ENCODE measurements at places on chromosomes 3 and 15. TPM values are rescaled to one million over a fixed set of nuclear protein-coding genes. Genes with fewer than 3 reads are reported as not detected.

- DNase-seq: peak; percentile 46
These were observed 17.9 kb upstream of the CDCP1 start for GRCh38 chr3:45164056-45164455.

GRCh38 chr3:60633644-60634043 lies 617.6 kb downstream of the FHIT start:
- DNase-seq: peak; percentile 53

The FAM81A gene
- 0.60 TPM for polyA plus RNA-seq

- DNase-seq: no peak
These were observed 1.3 kb downstream of the RHCG start for GRCh38 chr15:89494941-89495637.

GRCh38 chr3:131608741-131609140 lies 106.0 kb upstream of the MRPL3 start:
- DNase-seq: no peak

GRCh38 chr15:94631608-94632007 lies 400.2 kb downstream of the MCTP2 start:
- no peak for DNase-seq

GRCh38 chr3:50508821-50509220 lies 5.4 kb upstream of the CACNA2D2 start:
- no peak for DNase-seq

The CTDSPL gene
- polyA plus RNA-seq: 4.3 TPM

The SERPINI2 gene
- polyA plus RNA-seq: not detected

The ZIC4 gene
- 0.13 TPM for polyA plus RNA-seq

The FBXL22 gene
- polyA plus RNA-seq: 0.66 TPM

The GREM1 gene
- polyA plus RNA-seq: 3.4 TPM

The ZIC1 gene
- polyA plus RNA-seq: 2.3 TPM

GRCh38 chr15:68488966-68489365 lies 57.0 kb upstream of the ITGA11 start:
- no peak for DNase-seq

DNA sequence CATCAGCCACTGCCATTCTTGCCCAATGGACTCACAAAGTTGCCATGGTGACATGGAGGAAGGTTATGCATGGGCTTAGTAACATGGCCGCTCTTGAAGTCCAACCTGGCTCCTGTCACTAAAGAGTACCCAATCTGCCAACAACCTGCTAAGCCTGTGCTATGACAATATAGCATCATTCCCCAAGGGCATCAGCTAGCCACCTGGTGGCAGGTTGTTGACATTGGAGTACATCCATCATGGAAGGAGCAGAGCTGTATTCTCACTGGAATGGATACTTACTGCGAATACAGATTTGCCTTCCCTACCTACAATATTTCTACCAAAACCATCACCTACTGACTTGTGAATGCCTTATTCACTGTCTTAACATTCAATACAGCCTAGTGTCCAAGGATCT lies 138.9 kb upstream of the RORA start:
- DNase-seq: no peak

The PIERCE2 gene
- 6.1 TPM for polyA plus RNA-seq

DNA sequence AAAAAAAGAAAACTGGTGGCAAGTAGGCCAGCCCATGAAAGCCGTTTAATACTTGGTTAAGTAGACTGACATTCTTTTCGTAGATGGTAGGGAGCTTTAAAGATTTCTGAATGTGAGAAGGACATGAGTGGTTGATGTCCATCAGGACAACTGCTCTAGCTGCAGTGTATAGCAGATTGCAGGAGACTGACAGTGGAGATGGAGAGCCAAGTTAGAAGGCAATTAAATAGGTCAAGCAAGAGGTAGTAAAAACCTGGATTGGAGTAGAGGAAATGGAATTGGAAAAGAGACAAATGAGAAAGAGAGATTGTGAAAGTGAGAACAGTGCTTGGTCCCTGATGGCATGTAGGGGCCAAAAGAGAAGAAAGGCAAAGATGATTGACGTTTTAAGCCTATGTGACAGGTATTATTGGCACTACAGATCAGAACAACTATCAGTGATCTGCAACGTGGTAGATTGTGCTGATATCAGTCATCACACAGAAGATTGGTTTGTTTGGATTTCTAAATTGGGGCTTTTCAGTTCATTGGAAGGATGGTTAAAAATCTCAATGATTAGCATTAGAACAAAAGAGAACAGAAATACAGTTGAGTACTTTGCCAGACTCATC lies 74.0 kb downstream of the CNTN4 start:
- no peak for DNase-seq

The RPLP1 gene
- 2,265 TPM for polyA plus RNA-seq

The CILP gene
- polyA plus RNA-seq: 13.0 TPM

DNA sequence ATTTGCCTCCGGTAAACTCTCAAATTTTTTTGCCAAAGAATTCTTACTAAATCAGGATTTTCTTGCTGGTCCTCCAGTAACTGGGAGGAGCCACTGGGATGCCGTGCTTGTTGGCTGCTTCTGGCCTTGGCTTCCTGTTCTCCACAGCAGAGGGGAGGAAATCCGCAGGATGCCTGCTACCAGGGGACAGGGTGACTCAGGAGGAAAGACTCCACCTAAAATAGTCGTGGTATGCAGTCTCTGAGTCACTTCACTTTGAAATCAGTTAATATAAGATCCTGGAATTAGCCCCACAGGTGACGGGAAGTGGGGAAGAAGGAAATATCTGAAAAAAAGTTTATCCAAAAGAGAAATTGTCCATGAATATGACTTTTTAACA lies 6.5 kb upstream of the TM4SF18 start:
- peak; percentile 85 for DNase-seq

- peak; percentile 79 for DNase-seq
These were observed 12.4 kb upstream of the CACNA2D2 start for GRCh38 chr3:50515565-50516439.

The PARP9 gene
- polyA plus RNA-seq: 6.5 TPM

DNA sequence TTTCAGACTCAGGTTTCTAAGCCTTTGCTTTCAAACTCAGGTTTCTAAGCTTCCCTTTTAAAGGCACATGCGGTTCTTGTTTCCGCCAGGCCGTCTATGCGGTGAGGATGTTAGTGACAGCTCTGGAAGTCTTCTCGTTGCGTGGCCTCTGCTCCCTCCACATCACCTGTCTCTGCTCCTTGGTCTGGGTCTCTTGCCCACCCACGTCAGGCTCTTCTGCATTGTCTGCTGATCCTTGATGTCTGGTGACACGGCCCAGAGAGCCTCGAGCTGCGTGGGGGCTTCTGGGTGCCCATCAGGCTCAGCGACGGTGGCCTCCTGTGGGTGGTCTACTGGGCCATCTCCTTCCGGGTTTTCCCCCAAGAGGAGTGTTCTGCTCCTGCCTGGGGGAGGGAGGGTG lies 30.5 kb downstream of the KLF13 start:
- no peak for DNase-seq

DNA sequence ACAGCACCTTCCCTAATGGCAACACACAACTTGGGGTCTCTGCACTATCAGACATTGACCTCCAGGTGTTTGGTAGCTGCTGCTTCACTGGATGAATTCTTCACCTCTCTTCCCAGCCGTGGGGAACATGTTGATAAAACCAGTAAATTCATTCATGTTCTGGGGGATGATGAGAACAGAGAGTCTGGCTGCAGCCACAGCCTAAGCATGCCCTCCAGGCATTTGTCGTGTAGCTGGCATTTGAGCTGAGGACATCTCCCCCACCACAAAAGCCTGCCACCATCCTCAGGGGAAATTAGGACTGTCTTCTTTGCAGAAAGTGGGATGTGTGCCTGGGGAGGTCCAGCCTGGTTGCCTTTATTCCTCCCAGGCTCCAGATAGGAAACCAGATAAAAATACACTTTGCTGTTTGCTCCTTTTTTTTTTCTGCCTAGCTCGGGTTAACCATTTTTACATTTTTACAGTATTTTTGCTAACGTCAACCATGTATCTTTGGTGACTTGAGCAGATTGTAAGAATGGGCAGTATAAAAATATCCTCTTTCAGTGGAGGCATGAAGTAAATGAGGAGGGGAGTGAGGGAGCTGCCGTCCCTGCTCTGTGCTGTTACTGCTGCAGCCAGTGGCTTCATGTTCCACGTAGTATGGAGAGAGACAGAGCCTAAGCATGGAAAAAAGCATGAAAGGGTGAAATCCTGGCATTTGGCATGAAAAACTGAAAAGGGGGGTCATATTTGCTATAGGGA lies 444.0 kb downstream of the EPHB1 start:
- no peak for DNase-seq

- DNase-seq: peak; percentile 81
These were observed at the start of gene RIOX2 for GRCh38 chr3:97971679-97972567. TSS of gene RIOX2 (minus strand) at chr3:97972431. CDS start at chr3:97967593, 4,838 bp downstream.

DNA sequence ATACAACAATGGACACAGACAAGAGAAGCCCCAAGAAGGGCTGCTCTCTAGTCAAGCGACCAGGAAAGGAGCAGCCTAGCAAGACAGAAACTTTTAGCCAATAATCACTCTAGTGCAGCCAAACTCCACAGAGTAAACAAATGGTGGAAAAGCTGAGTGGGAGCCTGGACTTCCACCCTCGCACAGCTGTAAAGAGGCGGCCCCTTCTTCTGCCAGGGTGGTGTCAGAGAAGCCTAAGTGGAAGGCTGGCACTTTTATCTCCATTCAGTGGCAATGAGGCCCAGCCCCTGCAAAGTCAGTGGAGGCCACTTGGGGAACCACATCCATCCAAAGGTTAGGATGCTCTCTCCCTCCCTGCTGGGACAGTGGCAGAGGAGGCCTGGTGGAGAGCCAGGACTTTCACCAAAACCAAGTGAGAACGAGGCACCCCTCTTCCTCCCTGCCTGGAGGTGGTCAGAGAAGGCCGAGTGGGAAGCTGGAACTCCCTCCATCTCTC lies 15.5 kb upstream of the TICRR start:
- no peak for DNase-seq

DNA sequence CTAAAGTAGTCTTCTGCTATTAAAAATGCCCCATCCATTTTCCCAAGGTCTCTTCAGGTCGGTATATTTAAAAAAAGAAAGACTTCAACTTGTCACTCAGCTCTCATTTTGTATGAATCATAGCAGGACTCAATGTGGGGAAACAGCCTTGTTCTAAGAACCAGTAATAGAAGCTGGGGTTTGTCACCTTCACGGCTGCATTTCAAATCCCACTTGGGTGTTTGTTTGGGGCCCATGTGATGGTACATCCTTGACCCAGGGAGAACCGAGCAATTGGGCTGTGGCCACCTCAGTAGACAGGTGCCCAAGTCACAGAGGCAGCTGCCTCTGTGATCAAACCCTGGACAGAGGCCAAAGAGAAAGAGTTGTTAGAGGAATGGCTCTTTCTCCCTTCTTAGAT lies 70.3 kb upstream of the ARL8B start:
- DNase-seq: peak; percentile 76

DNA sequence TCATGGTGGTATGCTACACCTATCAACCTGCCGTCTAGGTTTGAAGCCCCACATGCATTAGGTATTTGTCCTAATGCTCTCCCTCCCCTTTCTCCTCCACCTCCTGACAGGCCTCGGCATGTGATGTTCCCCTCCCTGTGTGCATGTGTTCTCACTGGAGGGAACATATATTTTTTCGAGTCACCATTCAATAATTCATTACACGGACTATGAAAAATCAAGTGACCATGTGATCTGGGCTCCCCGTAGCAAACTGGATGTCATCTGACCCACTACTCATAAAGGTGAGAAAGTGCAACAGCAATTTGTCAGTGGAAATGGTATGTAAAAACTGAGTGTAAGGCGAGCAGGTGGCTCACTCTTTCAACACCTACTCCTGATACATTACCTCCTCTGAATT lies 224.3 kb upstream of the RASGRP1 start:
- DNase-seq: no peak

The KNL1 gene
- 0.18 TPM for polyA plus RNA-seq

- DNase-seq: peak; percentile 31
These were observed 1.0 kb downstream of the CPNE9 start for GRCh38 chr3:9704347-9705322.

GRCh38 chr3:90010341-90010740 lies 902.9 kb downstream of the EPHA3 start:
- DNase-seq: no peak

The SH2D7 gene
- not detected for polyA plus RNA-seq

DNA sequence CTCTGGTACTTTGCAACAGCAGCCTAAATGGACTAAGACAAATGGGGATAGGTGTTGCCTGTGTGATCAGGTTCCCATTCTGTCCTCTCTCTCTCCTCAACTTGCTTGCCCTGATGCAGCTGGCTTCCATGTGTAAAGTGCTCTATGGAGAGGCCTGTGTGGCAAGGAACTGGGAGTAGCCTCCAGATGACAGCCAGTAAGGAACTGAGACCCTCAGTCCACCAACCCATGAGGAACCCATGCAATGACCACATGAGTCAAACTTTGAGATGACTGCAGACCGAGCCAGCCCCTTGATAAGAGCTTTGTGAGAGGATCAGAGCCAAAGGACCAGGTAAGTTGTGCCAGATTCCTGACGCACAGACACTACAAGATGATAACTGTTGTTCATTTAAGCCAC lies 74.6 kb upstream of the ADPGK start:
- DNase-seq: no peak

The GCNT3 gene
- 0.01 TPM for polyA plus RNA-seq

The SPINT1 gene
- polyA plus RNA-seq: 0.03 TPM

DNA sequence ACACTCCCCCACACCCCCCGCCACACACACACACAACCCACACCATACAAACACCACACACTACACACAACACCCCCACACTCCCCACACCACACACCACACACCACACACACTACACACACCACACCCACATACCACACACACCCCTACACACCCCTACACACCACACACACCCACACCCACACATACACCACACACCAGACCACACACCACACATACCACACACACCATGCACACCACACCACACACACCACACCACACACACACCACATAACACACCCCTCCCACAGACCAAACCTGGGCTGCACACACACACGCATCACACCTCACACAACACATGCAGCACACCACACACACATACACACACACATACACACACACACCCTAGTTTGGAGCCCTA lies 1.8 kb upstream of the RASGRF1 start:
- DNase-seq: no peak

DNA sequence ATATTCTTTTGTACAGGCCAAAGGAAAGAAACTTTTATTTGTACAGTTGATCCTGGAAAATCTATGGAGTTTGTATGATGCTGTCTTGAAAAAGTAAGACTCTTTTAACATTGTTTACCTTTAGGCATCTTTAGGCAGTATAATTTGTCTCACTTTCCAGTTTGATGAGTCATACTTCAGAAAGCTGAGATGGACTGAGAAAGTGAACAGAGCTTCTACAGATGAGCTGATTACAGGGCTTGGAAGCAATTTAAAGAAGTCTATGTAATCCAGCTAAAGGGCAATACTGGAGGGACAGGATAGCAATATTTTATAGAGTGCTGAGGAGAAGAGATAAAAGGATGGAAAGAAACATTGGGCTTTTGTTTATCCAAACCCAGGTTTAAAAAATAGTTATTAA lies 123.5 kb upstream of the GOLGA6L4 start:
- DNase-seq: no peak

DNA sequence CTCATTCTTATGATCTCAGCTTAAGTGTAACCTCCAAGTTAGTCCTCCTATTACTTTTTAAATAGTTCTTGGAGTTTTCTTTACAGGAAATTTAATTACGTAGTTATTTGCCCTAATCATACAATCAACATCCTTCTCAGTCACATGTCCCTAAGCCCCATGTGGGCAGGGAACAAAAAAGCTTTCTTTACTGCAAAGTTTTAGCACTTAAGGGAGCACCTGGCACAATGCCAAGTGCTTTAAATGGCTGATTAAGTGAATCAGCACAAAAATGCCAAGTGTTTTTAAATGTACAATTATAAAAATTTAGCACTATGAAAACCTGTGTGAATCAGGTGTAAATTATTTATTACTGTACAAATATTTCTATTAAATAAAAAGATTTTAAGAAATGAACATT lies 445.3 kb downstream of the C3orf38 start:
- DNase-seq: no peak

The FOXB1 gene
- polyA plus RNA-seq: not detected

The DOCK3 gene
- polyA plus RNA-seq: 0.01 TPM

The TF gene
- 0.10 TPM for polyA plus RNA-seq

- DNase-seq: no peak
These were observed 27.2 kb downstream of the PRKCD start for GRCh38 chr3:53188136-53188685.

Data from psoas muscle (tissue), 8 donors.